ENCODE measurements at places on chromosomes 7 and 10.
A peak's percentile ranks its signal among the peaks of the same experiment; 100 is the strongest.

DNA sequence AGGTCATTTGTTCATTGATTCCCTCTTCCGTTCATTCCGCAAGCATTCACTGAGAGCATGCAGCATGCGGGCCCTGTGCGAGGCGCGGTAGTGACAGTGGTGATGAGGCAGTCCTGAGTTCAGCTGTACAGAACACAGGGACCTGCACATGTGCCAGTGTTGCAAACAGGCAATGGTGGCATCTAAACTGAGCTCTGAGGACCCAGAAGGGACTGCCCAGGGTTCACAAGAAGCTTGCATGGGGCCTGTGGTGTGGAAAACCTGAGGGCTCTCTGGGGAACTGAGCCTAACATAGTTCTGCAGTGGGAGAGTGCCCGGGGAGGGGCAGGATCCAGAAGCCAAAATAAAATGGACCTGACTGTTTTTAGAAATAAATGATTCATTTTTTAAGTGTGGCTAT, 13.2 kb downstream of the ZNF488 start:
- no peak for DNase-seq

- DNase-seq: no peak
Measured at GRCh38 chr10:79552143-79552542, 8.1 kb downstream of the SFTPA2 start.

DNA sequence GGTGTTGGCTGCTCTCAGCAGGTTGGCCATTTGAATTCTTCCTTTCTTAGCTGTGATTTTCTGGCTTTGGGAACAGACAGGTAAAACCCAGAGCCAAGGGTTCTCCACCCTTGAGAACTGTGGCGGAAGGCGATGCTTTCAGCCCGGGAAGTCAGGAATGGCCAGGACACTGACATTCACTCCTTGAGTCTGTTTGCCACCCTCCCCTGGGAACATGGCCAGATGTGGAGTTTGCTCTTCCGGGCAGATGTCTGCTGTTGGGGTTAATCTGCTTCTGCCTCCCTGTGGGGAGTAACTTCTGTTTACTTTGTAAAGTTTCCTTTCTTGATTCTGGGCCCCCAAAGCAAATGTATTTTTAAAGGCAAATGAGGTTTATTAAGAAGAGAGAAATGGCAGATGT, 17.7 kb downstream of the GATA3 start:
- no peak for DNase-seq

- no peak for DNase-seq
Measured at GRCh38 chr10:88083597-88083989, 220.2 kb downstream of the PTEN start.

DNA sequence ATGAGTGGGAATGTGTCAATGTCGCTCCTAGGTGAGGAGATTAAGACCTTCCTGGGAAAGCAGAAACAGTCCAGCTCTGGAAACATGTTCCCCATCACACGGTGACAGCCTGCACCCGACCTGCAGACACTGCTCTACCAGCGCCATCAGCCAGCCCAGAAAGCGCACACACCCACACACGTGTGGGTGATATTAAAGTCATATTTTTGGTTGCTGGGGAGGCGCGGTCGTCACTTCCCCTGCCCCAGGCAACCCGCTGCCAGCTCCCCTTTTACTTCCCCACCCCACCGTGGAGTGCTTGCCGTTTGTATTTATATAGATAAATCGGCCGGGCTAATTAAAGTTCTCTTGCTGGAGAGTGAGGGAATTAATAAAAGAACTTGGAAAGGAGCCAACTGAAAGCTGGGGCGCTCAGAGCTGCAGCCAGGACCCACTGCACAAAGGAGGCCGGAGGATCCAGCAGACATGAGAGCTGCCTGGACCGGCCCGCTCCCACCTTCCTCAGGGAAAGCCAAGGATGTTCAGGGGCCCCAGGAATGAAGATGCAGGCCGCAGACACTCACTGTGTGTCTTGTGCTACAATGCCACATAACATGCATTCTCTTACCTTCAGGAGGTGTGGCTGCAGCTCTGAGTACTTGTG, 145.2 kb upstream of the UNC5B start:
- peak; percentile 77 for DNase-seq

DNA sequence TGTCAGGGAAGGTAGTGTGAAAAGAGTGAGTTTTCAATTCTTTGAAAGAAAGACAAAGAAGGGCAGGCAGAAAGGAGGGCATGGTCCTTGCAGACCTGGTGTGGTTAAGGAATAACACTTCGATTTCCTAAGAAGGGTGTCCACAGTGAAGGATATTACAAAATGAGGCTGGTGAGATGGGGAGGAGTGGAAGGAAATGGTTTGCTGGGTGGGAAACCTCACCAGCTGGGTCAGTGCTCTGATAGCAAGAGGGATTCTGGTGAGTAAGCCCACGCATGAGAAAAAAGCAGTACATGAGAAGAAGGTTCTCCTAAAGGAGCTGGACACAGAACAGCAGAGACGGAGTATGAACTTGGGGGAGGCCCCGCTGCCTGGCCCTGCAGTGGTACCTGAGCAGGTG, 230.6 kb upstream of the PLXNA4 start:
- DNase-seq: no peak

DNA sequence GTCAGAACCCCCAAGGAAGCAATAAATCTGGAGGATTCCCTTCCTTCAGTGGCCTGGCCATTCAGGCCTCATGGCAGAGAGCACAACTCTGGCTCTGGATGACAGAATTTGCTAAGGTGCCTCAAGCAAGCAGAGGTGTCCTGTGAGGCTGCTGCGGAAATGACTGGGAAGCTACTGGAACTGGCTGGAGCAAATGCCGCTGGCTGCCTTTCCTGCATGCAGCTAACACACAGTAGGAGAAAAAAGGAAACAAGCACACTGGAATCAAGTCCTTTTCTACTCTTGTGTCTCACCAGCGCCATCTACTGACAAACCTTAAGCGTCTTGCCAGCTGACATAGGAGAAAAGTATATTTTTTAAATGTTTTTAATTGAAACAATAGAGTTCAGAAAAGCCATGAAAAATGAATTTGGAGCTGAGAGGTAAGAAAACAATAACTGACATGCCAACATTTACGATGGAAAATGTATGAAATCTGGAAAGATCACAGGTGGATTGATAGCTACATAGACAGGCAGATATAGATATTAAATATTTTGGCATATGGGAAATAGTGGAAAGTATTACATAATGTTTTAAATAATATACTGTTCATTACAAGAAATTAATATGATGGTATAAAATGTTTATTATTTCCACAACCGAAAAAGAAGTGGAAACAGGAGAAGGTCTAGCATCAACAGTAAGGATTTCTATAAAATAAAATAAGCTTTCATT, 951.6 kb downstream of the ANKRD7 start:
- peak; percentile 92 for DNase-seq

- peak; percentile 33 for DNase-seq
Measured at GRCh38 chr10:16520900-16521299, 779 bp downstream of the C1QL3 start.

DNA sequence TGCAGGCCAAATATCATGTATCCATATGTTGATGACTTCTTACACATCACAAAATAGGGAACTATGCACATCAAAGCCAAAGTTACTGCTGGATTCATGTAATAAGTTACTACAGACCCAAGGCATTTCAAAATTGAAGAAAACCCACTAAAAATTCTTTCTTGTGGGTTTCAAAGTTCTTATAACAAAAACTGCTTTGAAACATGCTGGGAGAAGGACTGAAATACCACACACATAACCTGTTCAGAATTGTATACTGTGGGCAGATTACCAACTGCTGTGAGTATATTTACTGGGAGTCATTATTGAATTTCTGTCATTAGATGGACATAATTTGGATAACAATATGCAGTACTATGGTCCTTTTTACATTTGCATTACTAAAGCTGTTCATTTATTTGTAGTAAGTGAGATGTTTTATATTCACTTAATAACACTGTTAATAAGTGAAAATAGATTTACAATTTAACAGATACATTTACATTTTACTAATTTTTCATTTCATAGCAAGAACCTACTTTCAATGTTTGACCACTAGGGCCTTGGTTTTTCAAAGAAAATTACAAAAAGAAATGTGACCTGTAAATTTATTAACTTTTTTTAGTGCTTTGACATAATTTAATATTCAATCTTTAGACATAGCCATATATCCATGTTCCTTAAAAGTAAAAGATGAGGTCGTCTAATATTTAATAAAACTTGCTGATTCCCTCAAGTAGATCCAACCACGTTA, 132.6 kb downstream of the MAGI2 start:
- DNase-seq: no peak

- DNase-seq: no peak
Measured at GRCh38 chr7:1963575-1963974, 269.2 kb downstream of the MAD1L1 start.

DNA sequence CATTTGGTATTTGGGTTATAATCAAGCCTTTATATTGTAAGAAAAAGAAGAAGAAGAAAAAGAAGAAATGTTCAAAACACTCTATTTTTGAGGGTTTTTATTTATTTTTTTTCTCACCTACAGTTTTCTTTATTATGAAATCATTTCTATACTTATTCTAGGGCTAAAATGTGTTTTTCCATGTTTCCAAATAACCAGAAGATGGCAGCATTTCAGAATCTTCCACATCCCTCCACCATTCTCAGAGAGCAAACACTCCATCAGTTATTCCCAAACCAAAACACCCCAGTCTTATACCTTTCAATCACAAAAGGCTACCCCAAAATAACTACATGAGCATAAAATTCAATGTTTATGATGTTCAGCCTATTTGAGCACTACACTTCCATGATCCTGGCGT, 38.7 kb upstream of the PPP1R17 start:
- DNase-seq: peak; percentile 49

DNA sequence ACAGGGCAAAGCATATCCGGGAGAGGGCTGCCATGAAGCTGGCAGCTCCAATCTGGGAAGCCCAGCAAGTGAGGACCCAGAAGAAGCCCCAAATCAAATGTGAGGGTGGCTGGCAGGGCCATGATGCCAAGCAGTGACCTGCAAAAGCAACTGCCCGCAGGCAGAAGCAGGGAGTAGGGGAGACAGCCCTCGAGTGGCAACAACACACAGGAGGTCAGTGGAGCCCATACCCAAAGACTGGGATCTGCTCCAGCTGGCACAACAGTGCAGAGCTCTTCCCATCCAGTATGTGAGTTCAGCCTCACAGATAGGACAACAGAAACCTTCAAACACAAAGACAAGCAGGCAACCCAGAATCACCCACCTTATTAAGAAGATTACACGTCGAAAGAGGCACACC, 45.0 kb downstream of the GRID1 start:
- DNase-seq: peak; percentile 33

DNA sequence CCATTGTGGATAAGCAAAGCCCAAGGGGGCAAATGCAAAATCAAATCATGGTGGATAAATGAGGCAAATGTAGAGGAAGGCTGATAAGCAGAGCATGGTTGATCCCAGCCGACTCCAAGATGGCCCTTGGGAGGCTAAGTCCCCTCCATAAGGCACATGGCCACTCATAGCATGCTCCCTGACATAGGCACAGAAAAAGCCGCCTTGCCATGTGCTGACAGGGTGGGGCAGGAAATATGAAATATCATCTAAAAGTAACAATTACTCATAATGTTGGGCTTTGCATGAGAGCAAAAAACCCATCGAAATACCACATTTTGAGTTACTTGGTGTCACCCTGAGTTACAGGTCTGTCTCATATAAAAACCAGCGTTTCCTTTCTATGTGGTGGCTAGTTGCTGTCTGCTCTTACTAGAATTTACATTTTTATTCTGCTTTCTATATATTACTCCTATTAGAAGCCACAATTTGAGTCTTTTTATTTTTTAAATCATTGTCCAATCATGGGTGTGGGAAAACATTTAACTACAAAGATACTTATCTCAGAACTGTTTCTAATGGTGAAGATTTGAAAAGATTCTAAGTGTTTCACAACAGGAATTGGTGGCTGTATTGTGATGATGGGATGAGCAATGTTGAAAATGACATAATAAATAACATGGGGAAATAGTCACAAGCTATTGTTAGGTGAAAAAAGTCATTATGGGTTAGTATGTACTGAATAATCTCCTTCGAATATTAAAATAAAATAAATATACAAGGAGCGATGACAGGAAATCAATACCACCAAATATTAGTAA, 102.7 kb downstream of the CUBN start:
- no peak for DNase-seq

GRCh38 chr10:21297603-21298383, 227.7 kb downstream of the SKIDA1 start:
- DNase-seq: no peak

- DNase-seq: no peak
Measured at GRCh38 chr10:11113156-11113555, 95.5 kb downstream of the CELF2 start.

DNA sequence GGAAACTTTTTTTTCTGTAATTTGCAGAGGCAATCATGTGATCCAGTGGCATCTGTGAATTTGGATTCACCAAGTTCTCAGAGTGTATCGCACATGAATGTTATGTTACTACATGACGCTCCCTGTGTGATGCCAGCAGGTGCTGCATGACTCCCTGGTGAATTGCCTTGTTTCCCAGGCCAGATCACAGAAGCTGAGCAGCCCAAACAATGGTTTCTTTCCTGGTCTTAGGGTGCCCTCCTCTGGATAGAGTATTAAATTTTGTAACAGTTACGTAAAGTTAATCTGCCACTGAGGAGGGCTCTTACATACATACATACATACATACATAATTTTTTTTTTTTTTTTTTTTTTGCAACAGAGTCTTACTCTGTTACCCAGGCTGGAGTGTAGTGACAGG, 3.6 kb downstream of the ZSCAN21 start:
- DNase-seq: peak; percentile 55

DNA sequence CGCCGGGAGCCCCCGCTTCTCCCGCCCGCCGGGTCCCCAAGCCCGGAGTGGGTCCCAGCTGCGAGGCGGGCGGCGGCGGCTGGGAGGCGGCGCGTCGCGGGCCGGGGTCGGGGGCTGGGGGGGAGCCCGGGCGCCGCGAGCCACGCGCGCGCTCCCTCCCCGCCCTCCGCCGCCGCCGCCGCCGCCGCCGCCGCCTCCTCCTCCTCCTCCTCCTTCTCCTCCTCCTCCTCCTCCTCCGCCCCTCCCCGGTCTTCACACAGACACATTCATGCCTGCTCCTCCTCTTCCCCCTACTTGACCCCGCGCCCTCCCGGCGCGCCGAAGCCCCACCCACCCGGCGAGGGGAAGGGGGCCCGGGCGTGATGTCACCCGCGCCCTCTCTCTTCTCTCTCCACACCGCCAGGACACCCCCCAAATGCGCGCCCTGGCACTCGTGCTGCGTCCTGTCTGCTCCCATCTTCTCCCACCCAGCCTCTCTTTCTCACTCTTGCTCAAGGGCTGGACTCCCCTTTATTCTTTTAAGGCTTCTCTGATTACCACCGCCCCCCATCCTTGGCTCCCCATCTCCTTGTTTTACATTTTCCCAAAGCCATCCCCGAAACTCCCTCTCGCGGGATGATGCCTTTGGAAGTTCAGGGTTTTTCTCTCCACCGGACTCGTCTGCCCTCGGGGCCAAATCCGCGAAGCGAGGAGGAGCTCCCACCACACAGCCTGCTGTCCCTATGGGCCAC, 967 bp upstream of the GLI3 start:
- peak; percentile 73 for DNase-seq
